ENCODE measurements at places on chromosomes 5 and 9. TPM values are rescaled to one million over a fixed set of nuclear protein-coding genes. Genes with fewer than 3 reads are reported as not detected.

The SLC23A1 gene
- 0.13 TPM for polyA plus RNA-seq

The GARIN3 gene
- polyA plus RNA-seq: not detected

The LCNL1 gene
- polyA plus RNA-seq: not detected

The EQTN gene
- not detected for polyA plus RNA-seq

The DBH gene
- not detected for polyA plus RNA-seq

The SLC46A2 gene
- polyA plus RNA-seq: not detected

The PTPN3 gene
- 0.03 TPM for polyA plus RNA-seq

The C1QTNF2 gene
- not detected for polyA plus RNA-seq

The PCDHGB6 gene
- polyA plus RNA-seq: not detected

The ZNF300 gene
- 0.25 TPM for polyA plus RNA-seq

The ALDH1A1 gene
- not detected for polyA plus RNA-seq

The KCNMB1 gene
- polyA plus RNA-seq: not detected

The CWC27 gene
- polyA plus RNA-seq: 22.4 TPM

The HEMGN gene
- 1.7 TPM for polyA plus RNA-seq

The SLC24A2 gene
- 0.02 TPM for polyA plus RNA-seq

The ALG2 gene
- polyA plus RNA-seq: 27.1 TPM

The SPEF2 gene
- polyA plus RNA-seq: 0.75 TPM

The CHSY3 gene
- polyA plus RNA-seq: not detected

The SPATA31C1 gene
- polyA plus RNA-seq: not detected

The F2RL1 gene
- polyA plus RNA-seq: 5.7 TPM

The GMCL2 gene
- not detected for polyA plus RNA-seq

The FLT4 gene
- polyA plus RNA-seq: 4.0 TPM

The SIT1 gene
- polyA plus RNA-seq: 287 TPM

The CCNO gene
- not detected for polyA plus RNA-seq

The CNTNAP3 gene
- polyA plus RNA-seq: not detected

The MAMDC4 gene
- polyA plus RNA-seq: 0.30 TPM

The NTMT1 gene
- polyA plus RNA-seq: 56.7 TPM

The TERT gene
- not detected for polyA plus RNA-seq

The CDHR2 gene
- not detected for polyA plus RNA-seq

The SLCO4C1 gene
- polyA plus RNA-seq: not detected

The CARD9 gene
- 0.38 TPM for polyA plus RNA-seq

The ITK gene
- polyA plus RNA-seq: 146 TPM

The MEIKIN gene
- polyA plus RNA-seq: not detected

The ANKRD55 gene
- 4.7 TPM for polyA plus RNA-seq

All from CD4-positive, CD25-positive, alpha-beta regulatory T cell (primary cell).